Umbilical cord (tissue), 2 donors: ENCODE measurements at places on chromosomes 6 and 20. TPM values are rescaled to one million over a fixed set of nuclear protein-coding genes. Genes with fewer than 3 reads are reported as not detected.

DNA sequence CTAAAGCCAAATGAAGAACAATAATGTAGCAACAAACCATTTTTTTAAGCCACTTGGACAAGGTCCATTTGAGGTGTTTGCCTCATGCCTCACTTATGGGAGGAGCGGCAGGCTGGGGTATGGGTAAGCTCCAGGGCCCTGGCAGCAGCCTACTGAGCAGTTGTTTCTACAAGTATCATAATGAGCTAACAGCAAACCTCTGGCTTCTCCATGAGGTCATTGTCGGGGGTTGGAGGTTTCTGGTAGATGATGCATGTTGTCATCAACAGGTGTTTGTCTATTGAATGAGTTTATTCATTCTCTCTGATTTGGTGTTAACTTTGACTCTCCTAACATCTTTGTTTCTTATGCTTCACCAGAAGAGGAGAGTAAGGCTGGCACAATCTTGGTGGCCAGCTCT lies 150.7 kb downstream of the TBC1D7 start:
- no peak for DNase-seq

GRCh38 chr6:15960740-15961634 lies 167.9 kb upstream of the MYLIP start:
- no peak for DNase-seq

- peak; percentile 39 for DNase-seq
Observed at GRCh38 chr6:12585497-12585958, 131.0 kb upstream of the PHACTR1 start.

Gene PGC
- 0.96 TPM for total RNA-seq

Gene ADGRF5
- total RNA-seq: 2.2 TPM

- no peak for DNase-seq
Observed at GRCh38 chr6:87349896-87350295, 5.3 kb downstream of the C6orf163 start.

Gene CD93
- 46.7 TPM for total RNA-seq

- no peak for DNase-seq
Observed at GRCh38 chr20:41165001-41165882, 27.9 kb downstream of the PLCG1 start.

- DNase-seq: no peak
Observed at GRCh38 chr6:168195712-168196111, 116.7 kb upstream of the FRMD1 start.

- DNase-seq: no peak
Observed at GRCh38 chr6:134436950-134437349, 119.0 kb upstream of the SGK1 start.

DNA sequence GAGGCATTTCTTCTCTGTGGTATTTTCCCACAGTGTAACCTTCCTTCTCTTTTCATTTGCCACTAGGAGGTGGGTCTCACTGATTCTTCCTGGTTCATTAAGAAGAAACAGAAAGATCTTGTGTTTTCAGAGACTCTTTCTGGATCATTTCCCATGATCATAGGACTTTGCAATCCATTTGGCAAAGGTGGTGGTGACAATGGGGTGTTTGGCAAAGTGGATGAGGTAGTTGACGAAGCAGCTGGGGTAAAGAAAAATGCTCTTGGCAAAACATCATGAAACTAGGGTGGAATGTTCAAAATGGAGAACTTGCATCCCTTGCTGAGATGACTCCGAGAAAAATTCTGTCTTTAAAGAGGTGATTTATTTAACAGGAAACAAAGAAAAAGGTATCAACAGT lies 50.6 kb downstream of the TRAF3IP2 start:
- no peak for DNase-seq

- no peak for DNase-seq
Observed at GRCh38 chr6:23465912-23466311, 660.1 kb upstream of the NRSN1 start.

DNA sequence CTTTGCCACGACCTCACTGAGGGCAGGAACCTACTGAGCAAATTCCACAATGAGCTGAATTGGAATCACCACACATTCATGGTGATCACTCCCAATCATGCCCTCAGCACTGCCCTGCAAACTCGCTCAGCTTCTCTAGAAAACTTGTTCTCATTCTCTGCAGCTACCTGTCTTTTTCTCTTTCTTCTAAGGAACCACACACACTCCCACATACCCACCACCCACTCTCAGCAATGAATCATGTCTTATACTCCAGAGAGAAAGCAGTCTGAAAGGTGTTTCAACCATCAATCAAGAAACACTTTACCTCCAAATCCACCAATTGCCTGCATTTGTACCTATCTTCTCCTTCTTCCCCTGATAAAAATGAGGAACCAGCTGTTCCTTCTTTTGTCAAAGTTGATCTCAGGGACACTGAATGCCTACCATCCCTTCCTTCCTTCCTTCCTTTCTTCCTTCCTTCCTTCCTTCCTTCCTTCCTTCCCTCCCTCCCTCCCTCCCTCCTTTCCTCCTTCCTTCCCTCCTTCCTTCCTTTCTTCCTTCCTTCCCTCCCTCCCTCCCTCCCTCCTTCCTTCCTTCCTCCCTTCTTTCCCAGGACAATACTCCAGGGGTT lies 84.6 kb upstream of the SGK1 start:
- no peak for DNase-seq

DNA sequence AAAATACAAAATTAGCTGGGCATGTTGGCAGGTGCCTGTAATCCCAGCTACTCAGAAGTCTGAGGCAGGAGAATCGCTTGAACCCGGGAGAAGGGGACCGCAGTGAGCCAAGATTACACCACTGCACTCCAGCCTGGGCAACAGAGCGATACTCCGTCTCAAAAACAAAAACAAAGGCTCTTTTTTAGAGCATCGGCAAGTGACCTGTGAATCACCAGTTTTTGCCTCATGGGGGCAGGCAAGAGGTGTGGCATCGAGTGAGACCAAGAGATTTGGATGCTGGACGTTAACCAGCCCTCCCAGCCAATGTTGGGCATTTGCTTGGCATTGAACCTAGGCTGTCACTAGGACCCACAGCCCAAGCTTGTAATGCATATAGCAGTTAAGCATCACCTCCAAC lies 14.6 kb upstream of the CDK5RAP1 start:
- no peak for DNase-seq

GRCh38 chr6:12160326-12160725 lies 129.8 kb upstream of the EDN1 start:
- peak; percentile 55 for DNase-seq
